Activated CD4-positive, alpha-beta T cell treated with anti-CD3 and anti-CD28 coated beads, Interleukin-2, amount 50 U/mL, for 1 hour (primary cell): ENCODE measurements at places on chromosomes 1 and 21.

- no peak for DNase-seq
These were observed 124.1 kb downstream of the OMA1 start for GRCh38 chr1:58422436-58422835.

GRCh38 chr1:23383577-23384311, 14.1 kb upstream of the ZNF436 start:
- DNase-seq = no peak

DNA sequence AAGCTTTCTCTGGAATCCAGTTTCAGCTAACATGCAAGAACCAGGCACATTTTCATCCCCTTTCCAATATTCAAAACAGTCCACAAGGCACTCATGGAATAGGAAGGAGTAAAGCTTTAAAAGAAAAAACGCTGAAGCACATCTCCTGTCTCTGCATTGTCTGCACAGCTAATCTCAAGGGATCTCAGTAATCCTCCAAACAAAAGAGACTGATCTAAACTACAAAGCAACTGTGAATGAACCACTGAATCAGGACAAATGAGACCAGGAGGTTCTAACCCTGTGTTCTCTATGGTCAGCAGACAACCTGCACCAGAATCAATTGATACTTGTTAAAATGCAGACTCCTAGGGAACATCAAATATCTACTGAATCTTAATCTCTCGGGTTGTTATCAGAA, 399.0 kb downstream of the HHAT start:
- no peak for DNase-seq

GRCh38 chr1:240503558-240503957, 108.4 kb downstream of the GREM2 start:
- no peak for DNase-seq
